ENCODE measurements at places on chromosomes 4 and X.

DNA sequence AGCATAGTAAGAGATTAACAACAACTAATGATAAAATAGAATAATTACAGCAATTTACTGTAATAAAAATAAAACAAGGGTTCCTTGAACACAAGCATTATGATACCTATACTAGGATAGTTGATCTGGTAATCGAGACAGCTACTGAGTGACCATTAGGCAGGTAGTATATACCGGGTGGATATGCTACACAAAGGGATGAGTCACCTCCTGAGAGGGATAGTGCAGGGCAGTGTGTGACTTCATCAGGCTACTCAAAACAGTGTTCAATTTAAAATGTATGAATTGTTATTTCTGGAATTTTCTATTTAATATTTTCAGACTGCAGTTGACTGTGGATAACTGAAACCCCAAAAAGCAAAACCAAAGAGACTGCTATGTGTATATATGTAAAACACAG, 9.7 kb upstream of the ANTXR2 start:
- DNase-seq: no peak

DNA sequence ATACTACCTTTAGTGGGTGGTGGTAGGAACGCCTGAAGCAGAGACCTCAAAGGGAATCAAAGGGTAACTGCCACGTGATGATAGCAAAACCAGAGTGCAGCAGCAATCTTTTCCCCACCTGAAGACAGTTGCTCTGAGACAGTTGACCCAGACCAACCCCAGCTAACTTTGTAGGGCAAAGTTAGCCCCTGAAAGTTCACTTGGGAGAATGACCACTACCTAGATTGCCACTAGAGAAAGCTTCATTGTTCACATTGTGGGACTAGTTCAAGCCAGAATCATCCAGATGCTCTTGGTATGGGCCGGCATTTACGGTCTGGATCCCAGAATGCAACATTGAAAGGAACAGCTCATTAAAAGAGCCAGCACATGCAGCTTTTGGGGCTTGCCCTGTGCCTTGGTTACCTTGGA, 4.1 kb downstream of the SEPTIN6 start:
- no peak for DNase-seq

GRCh38 chr4:159487284-159487747, 384.4 kb downstream of the RAPGEF2 start:
- no peak for DNase-seq

GRCh38 chrX:17986440-17986839, 125.3 kb upstream of the RAI2 start:
- DNase-seq: no peak

DNA sequence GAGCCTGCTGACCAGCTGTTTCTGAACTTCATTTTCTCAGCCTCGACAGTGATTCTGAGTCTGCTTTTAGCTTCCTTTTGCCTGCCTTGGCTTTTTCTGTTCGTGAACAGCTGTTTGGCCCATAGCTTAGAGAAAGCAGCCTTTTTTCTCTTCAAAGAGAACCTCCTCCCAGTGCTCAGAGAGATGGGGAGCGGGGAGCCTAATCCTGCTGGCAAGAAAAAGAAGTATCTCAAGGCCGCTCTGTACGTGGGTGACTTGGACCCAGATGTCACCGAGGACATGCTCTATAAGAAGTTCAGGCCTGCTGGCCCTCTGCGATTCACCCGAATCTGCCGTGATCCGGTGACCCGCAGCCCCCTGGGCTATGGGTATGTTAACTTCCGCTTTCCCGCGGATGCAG, 756 bp downstream of the PABPC5 start:
- DNase-seq: no peak

- DNase-seq: no peak
Measured at GRCh38 chrX:153966841-153967535, 4.6 kb downstream of the HCFC1 start.

DNA sequence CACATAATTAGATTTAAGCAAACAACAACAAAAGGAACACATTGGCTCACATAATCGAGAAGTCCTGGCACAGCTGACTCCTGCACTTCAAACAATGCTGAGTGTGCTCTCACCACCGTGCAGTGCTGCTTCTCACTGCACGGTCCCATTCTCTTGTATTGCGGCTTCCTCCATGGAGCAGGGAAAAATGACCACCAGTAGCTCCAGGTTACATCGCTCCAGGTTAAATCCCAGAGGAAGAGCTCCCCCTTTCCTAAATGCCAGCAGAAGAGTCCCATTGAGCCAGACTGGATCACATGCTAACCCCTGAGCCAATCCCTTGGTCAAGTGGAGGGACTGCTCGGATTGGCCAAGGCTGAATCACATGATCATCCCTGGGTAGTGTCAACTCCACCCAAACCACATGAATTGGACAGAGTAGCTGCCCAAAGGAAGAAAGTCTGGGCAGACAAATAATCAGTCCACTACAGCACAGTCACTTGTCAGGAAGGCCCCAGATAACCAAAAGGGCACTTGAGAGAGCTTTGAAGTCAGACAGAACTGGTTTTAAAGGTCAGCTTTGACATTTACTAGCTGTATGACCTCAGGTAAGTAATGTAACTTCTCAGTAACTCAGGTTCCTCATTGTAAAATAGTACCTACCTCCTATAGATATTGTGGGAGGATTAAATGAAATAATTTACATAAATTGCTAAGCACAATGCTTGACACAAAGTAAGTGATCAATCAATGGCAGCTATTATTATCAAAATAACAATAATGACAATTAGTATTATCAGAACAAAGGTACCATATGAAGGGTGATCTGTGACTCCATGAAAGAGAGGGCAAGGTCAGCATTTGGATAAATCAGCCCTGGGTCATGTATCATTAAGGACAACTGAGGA, 14.3 kb downstream of the TEC start:
- DNase-seq: no peak

GRCh38 chr4:150355858-150356455, 226.0 kb upstream of the MAB21L2 start:
- DNase-seq: no peak

GRCh38 chr4:114386637-114387233, 211.9 kb upstream of the UGT8 start:
- no peak for DNase-seq

GRCh38 chrX:72554448-72555140, 18.0 kb downstream of the HDAC8 start:
- no peak for DNase-seq

DNA sequence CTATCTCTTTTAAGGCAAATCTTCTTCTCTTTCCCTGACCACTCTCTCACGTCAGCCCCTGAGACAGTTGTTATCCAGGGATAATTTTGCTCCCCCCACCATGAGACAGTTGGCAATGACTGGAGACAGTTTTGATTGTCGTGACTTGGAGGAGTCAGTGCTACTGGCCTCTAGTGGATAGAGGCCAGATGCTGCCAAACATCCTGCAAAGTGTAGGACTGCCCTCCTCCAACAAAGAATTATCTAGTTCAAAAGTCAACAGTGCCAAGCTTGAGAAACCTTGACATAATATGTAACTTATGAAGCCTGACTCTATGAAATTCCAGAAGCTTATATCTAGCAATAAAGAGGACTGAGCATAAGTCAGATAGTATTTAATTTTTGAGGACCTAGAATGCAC, 502.1 kb upstream of the IGFBP7 start:
- no peak for DNase-seq

DNA sequence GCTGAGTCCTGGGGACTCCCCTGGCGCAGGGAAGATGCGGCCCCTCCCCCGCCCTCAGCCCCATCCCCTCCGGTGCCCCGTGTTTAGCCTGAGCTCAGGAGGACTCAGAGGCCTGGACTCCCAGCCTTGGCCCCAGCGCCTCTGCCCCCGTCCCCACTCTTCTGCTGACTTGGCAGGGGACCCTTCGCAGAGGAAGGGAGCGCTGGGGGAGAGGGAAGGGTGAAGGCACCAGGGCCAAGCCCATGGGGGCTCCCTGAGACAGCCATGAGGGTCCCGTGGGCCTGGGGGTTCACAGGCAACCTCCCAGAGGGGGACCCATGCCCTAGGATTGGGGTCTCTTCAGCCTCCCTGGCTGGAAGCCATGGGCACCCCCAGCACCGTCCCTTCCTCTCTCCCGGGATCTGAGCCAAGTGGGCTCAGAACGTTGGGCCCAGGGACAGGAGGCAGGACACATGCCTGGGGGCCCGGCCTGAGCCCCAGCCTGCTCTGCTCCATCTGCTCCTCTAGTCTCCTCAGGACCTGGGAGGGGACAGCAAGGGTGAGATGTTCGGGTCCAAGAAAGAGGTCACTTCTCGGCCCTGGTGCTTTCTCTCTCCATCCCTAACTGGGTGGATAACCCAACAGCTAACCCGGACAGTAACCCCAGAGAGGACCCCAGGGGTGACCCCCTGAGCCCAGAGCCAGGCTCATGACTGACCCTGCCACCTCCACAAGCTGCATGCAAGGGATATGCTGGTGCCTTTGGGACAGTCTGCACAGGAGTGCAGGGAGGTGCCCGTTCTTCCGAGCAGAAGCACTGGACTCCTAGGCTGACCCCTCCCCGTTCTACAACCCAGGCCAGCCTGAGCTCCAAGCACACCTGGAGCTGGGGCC, 1.5 kb upstream of the CPLX1 start:
- no peak for DNase-seq

DNA sequence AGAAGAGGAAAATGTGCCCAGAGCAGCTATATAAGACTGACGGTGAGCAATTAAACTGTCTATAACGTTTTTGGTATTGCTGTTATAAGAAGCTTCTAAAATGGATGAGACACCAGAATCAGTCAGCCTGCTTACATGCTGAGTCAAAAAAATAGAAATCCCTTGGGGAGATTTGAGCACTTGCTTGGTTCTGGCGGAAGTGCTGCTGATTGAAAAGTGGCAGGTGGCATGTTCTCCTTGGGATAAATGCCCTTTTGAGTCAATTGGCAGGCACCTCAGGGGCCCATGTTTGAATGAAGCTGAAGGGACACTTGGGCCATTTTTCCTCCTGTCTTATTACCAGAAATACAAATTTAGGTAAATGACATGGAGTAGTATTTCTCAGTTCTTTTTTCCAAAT, 148.7 kb downstream of the PTCHD1 start:
- no peak for DNase-seq

- DNase-seq: no peak
Measured at GRCh38 chrX:38192007-38192810, 28.5 kb downstream of the SRPX start.

GRCh38 chr4:123589301-123589700, 192.7 kb downstream of the SPRY1 start:
- no peak for DNase-seq
